Smooth muscle cell of the coronary artery (primary cell): ENCODE measurements at places on chromosomes 13 and 19. TPM values are rescaled to one million over a fixed set of nuclear protein-coding genes. Genes with fewer than 3 reads are reported as not detected.

IFI30 gene
- 6.1 and 16.7 TPM in 2 replicates for total RNA-seq

LGALS14 gene
- total RNA-seq: 0.08 TPM in 1 of 2 replicates, not detected in the other

DACH1 gene
- under 0.01 and 1.8 TPM in 2 replicates for total RNA-seq

APOC4 gene
- not detected in 2 replicates for total RNA-seq

MAST1 gene
- total RNA-seq: 0.35 TPM in 1 of 2 replicates, not detected in the other

ADM5 gene
- total RNA-seq: 0.15 and 0.59 TPM in 2 replicates

C5AR1 gene
- 0.08 TPM in 1 of 2 replicates, not detected in the other for total RNA-seq

RAB3A gene
- 1.4 and 3.4 TPM in 2 replicates for total RNA-seq

PABPC3 gene
- 0.08 and 0.12 TPM in 2 replicates for total RNA-seq
